ENCODE measurements at places on chromosomes 3 and 15.
A peak's percentile ranks its signal among the peaks of the same experiment; 100 is the strongest.

- no peak for DNase-seq
Measured at GRCh38 chr15:89140595-89140994, 52.3 kb downstream of the ABHD2 start.

- DNase-seq = no peak
Measured at GRCh38 chr3:135918600-135918999, 46.9 kb upstream of the PPP2R3A start.

DNA sequence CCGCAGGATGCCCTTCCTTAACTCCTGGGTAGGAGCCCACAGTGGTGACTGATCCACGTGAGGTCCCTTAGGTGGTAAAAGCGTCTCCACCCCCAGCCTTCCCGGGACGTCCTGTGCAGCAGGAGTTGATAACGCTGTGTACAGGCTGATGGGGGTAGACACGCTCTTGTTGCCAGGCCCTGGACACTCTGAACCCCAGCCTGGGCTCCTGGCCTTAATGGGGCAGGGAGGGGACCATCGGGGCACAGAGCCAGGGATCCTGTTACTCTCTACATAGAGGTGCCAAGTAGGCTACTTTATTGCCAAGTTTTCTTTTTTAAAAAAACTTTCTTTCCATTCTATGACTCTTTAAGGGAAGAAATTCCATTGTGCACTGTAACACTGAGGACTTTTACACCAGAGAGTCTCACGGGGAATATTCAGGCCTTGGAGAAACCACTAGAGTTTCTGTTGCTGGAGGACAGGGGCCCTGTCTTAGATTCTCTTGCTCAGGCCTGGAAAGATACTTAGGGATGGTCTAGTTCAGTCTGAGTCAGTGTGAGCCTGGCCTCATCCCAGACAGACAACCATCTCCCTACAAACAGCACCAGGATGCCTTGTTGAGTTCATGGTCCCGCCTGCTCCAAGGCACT lies 104.3 kb upstream of the RNU6-1 start:
- peak; percentile 47 for DNase-seq

- DNase-seq = no peak
Measured at GRCh38 chr3:116483135-116483534, 37.8 kb upstream of the LSAMP start.

GRCh38 chr3:168574455-168575158 lies 478.9 kb upstream of the GOLIM4 start:
- DNase-seq = no peak

DNA sequence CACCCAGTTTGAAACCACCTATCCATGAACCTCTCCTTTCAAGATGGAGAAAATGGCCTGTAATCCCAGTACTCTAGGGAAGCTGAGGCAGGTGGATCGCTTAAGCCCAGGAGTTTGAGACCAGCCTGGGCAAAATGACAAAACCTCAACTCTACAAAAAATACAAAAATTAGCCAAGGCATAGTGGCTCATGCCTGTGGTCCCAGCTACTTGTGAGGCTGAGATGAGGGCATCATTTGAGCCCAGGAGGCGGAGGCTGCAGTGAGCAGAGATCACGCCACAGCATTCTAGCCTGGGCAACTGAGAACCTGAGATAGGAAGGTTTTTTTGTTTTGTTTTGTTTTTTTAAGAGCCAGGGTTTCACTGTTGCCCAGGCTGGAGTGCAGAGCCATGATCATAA lies 5.4 kb downstream of the TKT start:
- no peak for DNase-seq

DNA sequence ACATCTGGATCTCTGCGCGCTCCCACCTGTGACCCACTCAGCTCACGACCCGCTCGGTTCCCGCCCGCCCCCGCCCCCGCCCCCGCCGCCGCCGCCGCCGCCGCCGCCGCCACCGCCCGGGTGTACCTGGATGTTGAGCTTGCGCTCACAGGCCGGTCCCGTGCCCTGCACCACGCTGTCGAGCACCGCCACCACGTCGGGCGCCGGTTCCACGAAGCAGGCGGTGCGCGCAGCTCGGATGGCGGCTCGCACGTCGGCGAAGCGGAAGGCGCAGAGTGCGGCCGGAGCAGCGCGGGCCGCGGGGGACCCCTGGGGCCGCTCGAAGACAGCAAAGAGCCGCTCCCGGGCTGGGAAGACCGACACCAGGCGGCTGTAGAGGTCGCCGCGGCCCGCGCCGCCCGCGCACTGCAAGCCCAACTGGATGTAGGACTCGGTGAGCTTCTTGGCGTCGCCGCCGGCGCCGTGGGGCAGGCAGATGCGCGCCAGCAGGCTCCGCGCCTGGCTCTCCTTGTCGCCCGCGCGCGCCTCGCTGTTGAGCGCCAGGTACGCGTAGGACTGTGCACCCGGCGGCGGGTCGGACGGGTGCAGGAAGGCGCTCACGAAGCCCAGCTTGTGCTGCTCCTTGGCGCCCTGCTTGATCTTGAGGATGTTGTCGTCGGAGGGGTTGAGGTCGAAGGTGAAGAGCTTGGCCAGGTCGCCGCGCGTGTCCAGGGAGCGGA lies 1.1 kb downstream of the PLXND1 start:
- DNase-seq = peak; percentile 92

DNA sequence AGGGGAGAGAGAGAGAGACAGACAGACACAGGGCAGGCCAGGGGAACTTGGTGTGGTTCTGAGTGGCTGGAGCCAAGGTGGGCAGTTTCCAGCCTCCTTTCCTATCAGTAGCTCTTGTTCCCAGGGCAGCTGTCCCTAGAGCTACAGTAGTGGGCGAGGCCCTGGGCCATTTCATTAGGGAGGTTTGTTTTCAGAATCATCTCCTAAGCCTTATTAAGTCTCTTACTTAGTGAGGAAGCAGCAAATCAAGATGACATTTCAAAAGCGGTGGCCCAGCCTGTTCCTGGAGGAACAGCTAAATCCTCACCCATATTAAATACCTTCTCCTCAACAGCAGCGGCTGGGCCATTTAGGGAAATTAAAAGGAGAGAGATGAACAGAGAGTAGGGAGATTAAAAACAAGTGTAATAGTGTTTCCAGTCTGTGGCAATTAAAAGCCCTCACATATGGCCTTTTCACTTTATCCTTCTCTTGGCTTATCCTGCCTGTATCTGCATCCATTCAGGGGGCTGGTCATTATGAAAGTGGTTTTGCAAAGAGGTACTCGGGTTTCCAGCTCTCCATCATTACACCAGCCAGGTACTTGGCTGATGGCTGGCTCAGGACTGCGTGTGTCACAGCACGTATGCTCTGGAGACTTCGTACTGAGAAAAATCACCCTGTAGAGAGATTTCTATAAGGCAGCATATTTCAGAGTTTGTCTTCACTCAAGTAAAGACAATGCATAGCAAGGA lies 91.9 kb upstream of the PRR23C start:
- DNase-seq = no peak

- DNase-seq = no peak
Measured at GRCh38 chr3:32278714-32279113, 40.2 kb downstream of the CMTM8 start.

GRCh38 chr3:55735976-55736375 lies 248.9 kb upstream of the WNT5A start:
- no peak for DNase-seq

GRCh38 chr3:194198938-194199337 lies 63.0 kb downstream of the HES1 start:
- DNase-seq = peak; percentile 65

DNA sequence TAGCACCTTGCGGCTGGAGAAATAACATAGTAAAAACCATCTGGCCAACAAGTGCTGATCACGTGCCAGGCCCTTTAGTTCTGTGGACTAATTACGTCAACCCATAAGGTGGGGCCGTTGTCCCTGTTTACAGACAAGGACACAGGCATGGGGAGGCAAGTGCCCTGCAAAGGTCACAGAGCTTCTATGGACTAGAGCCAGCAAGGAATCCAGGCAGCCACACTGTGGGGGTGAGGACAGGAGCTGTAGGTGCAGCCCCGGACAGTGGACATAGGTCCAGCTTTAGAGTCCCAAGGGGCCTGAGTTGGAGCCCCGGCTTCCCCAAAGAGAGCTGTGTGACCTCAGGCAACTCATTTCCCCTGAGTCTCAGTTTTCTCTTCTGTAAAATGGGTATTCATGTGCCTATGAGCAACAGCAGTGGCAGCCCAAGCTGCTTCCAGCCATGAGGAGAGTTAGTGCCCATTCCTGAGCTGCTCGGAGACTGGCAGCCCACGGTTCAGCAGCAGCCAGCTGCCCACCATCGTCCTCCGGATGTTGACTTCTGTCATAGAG lies 13.9 kb downstream of the CHST13 start:
- no peak for DNase-seq

GRCh38 chr3:99918715-99919114 lies 101.1 kb downstream of the CMSS1 start:
- DNase-seq = no peak

GRCh38 chr3:73419179-73419803 lies 205.4 kb downstream of the PDZRN3 start:
- DNase-seq = no peak

GRCh38 chr15:58748040-58748851 lies 1.3 kb downstream of the ADAM10 start:
- DNase-seq = peak; percentile 60

DNA sequence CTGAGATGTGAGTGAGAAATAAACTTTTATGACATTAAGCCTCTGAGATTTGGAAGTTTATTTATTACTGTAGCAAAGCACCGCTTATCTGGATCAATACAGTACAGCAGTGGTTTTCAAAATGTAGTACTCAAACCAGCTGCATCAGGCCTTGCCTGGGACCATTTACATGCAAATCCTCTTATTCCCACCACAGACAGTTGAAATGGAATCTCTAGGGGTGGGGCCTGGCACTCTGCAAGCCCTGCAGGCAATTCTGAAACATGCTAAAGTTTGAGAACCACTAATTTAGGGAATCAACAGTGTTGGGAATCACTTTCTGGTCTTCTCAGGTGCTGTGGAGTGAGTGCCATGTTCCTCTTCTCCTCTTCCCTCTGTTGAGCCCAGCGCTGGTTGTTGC lies 77.8 kb upstream of the TAMM41 start:
- no peak for DNase-seq

DNA sequence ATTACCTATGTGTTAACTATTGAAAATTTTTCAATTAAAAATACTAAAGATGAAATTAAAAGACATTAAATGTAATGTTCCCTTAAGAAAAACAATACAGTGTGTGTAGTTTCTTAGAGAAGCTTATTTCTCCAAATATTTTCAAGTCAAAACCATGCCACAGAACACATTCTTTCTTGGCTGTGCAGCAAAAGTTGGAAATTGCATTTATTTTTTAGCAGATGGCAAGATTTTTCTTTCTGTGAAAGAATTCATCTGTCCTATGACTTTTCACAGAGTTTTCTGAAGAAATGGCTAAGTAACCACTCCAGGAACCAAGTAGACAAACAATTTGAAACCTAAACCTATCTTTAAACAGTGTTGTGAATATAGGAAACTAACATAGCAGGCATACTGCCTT lies 47.2 kb downstream of the IMPG2 start:
- DNase-seq = no peak

GRCh38 chr15:36501063-36501678 lies 78.3 kb upstream of the CDIN1 start:
- no peak for DNase-seq

GRCh38 chr3:190497811-190498210 lies 16.1 kb upstream of the IL1RAP start:
- DNase-seq = no peak

DNA sequence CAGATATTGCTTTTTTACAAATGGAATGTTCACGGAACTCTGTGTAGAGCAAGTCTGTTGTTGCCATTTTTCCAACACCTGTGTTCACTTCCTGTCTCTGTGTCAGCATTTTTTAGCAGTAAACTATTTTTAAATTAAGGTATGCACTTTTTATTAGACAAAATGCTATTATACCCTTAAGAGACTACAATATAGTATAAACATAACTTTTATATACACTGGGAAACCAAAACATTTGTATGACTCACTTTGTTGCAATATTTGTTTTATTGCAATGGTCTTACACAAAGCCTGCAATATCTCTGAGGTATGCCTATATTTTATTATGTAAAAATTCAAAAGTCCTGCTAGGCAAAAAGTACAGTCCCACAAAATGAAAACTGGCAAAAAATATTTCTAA lies 39.8 kb upstream of the FGF7 start:
- no peak for DNase-seq

DNA sequence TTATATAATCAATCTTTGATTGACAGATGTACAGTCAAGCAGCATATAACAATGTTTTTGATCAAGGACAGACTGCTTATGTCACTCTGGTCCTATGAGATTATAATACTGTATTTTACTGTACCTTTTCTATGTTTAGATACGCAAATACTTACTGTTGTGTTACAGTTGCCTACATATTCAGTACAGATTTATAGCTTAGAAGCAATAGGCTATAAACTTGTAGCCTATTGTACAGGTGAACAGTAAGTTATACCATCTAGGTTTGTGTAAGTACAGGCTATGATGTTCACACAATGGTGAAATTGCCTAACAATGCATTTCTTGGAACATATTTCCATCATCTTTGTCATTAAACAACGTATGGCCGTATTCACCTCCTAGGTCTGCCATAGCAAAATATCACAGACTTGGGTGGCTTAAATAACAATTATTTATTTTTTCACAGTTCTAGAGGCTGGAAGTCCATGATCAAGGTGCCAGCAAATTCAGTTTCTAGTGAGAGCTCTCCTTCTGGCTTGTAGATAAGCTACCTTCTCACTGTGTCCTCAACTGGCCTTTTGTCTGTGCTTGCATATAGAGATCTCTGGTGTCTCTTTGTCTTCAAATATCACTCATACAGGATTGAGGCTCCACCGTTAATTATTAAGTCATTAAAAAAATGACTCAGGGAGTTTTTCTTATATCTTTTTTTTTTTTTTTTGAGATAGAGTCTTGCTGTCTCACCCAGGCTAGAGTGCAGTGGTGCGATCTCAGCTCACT lies 89.1 kb downstream of the EBLN2 start:
- DNase-seq = no peak

DNA sequence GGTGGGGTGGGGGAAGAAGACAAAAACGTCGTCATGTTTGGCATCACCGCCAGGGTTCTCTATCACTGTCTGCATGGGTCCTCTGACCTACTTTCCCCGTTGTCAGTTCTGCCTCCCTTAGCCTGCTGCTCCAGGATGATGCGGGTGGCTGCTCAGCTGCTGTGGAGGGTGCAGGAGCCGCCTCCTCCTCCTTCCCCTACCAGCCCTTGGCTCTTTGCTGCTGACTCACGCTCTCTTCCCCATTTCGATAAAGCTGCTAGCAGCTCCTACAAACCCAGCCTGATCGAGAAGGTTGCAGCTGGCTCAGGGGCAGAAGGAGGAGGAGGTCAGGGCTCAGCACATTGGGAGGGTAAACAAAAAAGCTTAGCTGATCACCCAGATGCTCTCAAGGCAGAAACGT lies 49.5 kb upstream of the SEC13 start:
- no peak for DNase-seq

DNA sequence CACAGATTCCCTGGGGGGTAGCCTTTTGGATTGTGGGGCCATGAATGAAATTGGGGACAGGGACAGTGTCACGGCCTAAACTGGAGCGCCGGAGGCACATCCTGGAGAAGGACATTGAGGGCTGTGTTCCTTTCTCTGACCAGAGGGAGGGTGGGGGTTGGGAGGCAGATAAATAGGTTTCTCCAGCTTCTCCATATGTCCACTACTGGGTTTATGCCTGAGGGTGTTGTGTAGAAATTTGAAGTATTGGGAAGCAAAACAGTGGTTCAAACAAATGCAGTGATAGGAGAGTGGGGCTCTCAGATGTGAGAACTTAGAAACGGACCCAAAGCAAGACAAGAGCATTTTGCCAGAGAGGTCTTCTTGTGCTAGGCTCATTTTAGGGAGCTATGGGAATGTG lies 34.3 kb downstream of the TRIM71 start:
- DNase-seq = no peak

All from osteoblast (primary cell).